ENCODE measurements at places on chromosomes 1 and 21. TPM values are rescaled to one million over a fixed set of nuclear protein-coding genes. Genes with fewer than 3 reads are reported as not detected.

Gene CFHR5
- total RNA-seq, result not detected

DNA sequence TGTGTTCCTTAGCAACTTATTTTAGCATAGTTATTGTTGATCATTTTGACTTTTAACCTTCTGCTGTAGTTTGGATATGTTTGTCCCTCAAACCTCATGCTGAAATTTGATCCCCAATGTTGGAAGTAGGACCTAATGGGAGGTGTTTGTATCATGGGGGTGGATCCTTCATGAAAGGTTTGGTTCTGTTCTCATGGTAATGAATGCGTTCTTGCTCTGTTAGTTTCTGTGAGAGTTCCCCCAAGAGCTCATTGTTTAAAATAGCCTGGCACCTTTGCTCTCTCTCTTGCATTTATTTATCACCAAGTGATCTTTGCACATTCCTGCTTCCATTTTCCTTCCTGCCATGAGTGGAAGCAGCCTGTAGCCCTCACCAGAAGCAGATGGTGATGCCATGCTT lies 372.1 kb upstream of the VAMP3 start:
- DNase-seq, result no peak

DNA sequence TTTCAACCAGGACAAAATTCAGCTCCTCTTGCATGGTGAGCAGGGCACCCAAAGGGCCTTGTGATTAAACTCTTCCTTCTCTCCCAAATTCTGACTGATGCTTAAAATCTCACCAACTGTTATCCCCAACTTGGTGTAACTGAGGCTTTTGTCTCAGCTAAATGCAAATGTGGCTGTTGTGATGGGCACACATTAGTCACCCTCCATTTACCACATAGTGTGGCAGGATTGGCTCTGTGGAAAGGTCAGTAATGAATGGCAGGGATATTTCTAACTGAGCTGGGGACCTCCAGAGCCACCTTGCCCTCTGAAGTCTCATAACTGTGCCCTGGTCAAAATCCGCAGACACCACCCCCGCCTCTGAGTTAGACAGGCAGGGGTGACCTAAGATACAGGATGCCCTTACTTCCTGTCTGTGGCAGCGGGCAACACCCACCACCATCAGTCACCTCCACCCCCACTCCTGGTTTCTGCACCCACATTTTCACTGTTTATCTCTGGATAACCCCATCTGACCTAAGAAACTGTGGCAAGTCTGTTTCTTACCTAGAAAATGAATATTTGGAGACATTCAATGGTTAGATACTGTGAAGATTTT lies 25.4 kb upstream of the RGS16 start:
- no peak for DNase-seq

Gene MYOM3
- total RNA-seq, result 409 TPM

All from left ventricle myocardium superior (tissue), 1 donor.